ENCODE measurements at places on chromosomes 13 and 19.
A peak's percentile ranks its signal among the peaks of the same experiment; 100 is the strongest.

GRCh38 chr19:4010808-4011110 is 3.2 kb downstream of the PIAS4 start:
- DNase-seq: no peak

DNA sequence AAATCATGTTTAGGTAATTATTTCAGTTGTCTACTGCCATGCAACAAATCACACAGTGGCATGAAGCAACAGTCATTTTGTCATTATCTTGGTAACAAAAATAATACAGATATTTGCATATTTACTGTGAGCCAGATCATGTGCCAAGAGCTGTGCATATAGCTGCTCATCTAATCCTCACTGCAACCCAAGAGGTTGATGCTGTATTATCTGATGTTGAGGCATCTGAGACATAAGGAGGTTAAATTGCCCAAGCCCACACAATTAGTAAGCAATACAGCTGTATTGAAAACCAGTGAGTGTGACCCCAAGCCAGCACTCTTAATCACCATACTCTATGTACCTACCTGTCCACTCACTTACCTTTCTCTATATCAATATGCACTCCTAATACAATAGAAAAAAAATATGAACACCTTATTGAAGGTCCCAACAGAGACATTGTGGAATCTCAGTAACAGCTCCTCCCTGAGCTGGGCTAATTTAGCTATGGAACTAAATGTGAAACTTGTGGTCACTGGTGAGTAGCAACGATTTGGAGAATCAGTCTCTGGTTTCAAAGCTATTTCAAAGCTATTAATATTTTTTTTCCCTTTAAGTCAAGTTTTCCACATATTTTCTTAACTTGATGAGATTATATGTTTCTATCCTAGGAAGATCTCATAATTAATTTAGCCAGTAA is 185.2 kb downstream of the KLF12 start:
- no peak for DNase-seq

DNA sequence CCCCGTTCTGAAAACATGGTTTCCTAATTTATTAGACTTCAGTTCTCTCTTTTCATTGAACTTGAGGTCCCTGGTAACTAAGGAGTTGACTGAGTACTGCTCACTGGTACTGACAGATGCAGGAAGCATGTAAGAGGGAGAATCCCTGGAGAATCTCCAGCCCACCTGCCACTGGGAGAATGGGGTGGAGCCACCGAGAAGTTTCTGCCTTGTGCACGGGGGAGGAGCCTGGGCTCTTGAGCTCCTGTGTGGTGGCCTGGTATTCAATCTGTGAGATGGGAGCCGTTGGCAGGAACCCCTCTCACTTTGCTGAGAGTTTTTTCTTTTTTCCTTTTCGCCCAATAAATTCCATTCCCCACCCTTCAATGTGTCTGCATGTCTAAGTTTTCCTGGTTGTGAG is 13.2 kb upstream of the AKAP11 start:
- no peak for DNase-seq

DNA sequence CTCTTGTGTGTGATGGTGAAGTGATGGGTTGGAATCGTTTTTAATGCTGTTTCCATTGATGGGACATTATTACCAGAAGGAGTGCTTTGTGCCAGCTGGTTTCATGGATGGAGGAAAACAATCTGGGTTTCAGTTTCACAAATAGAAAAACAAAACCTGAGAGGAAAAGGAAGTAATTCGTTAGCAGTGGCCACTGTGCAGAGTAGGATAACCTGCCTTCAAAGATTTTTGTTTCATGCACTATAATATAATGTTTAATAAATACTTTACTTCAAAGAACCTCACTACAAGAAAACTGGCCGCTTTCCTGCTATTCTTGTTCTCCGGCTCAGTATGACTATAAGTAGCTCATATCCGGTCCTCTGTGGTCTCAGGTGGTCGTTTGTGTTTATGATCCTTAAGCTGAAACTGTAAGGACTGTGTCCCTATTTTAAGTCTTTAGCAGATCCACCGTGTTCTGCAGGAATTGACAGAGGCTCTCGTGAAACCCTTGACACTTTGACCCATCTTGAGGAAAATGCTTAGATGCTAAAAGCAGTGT is 104.7 kb downstream of the GGACT start:
- no peak for DNase-seq

GRCh38 chr13:20125129-20125782 is 35.6 kb downstream of the GJA3 start:
- no peak for DNase-seq

DNA sequence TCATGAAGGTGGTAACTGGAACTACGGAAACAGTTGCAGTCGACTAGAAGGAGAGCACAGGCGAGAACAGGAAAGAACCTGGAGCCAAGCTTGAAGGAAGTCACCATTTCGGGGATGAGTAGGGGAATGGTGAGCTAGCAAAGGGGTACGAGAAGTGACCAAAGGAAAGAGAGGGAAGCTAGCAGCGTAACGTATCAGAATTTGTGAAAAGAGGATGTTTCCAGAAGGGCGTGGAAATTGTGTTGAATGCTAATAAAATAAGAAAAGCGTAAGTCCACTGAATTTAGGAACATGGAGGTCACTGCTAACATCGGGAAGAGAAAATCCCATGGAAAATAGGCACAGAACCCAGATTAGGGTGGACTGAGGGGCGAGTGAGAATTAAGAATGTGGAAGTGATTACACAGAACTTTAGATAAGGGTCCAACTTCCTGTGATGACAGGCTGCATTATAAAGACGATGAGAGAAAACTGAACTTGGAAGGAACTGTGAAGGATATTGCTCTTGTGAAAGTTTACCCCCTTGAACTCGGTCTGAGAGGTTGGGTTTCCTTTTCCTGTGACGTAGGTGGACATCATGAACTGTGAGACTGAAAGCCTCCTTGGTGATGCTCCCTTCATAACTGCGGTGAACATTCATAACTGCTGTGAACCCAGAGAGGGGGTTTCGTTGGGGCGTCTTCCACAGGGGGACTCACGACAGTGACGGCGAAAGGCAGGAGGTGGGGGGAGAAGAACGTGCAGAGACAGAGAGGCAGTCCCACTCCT is 2.0 kb upstream of the FFAR2 start:
- DNase-seq: peak; percentile 78

GRCh38 chr19:57802269-57802668 is 12.4 kb downstream of the ZNF552 start:
- no peak for DNase-seq

DNA sequence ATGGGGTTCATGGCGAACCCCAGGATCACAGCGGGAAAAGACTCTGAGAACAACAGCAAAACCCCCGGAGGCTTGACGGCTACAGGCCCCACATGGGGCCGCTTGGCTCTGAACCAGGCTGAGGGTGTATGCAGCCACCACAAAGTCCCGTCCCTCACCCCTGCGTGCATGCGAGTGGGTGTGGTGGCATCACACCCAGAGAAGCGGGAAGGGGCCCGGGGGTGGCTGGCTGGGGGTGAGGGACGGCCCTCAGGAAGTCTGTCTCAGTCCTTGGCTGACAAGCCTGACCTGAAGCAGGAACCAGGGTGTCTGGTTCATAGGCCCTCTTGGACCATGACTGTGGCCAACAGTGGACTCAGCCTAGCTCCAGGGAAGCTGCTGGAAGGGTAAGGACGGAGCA is 34.2 kb downstream of the CEBPG start:
- DNase-seq: peak; percentile 33

DNA sequence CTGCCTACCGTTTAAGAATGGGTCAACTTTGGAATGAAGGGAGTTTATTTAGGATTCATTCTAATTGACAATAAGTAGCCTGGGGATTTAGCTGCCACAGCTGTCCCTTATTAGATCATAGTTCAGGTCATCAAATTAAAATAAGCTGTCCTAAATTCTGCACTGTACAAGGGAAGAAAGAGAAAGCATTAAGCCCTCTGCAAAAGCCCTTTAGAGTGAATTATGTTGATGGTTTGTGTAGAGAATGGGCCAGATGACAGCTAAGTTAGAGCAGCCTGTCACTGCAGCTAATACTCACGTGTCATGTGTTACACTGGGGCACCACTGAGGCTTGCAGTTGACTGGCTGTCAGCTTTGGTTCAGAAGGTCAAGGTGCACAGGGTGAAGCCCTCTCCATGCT is 737.1 kb upstream of the SLC10A2 start:
- no peak for DNase-seq

DNA sequence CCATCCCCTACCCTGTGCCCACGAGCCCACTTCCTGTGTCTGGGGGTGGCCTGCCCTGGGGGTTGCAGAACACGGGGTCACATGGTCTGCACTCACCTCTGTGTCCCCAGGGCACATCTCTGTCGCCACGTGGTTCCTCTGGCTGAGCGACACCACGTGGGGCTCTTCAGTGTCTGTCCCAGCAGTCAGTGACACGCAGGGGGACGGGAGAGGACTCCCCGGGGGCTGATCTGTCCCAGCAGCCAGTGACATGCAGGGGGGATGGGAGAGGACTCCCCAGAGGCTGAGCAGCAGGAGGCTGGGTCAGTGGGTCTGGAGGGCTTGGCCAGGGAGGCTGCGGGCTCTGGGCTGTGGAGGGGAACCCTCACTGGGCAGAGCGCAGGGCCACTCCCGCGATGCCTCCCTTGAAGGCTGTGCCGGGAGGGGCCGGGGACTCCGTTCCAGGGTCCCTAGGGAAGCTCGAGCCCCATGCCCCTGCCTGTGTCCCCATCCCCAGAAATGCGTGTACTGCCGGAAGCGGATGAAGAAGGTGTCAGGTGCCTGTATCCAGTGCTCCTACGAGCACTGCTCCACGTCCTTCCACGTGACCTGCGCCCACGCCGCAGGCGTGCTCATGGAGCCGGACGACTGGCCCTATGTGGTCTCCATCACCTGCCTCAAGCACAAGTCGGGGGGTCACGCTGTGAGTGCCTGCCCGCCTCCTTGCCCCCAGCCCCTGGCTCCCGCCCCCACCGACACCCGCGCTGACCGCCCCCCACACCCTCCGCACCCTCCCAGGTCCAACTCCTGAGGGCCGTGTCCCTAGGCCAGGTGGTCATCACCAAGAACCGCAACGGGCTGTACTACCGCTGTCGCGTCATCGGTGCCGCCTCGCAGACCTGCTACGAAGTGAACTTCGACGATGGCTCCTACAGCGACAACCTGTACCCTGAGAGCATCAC is 174.8 kb downstream of the KDM4B start:
- DNase-seq: no peak

DNA sequence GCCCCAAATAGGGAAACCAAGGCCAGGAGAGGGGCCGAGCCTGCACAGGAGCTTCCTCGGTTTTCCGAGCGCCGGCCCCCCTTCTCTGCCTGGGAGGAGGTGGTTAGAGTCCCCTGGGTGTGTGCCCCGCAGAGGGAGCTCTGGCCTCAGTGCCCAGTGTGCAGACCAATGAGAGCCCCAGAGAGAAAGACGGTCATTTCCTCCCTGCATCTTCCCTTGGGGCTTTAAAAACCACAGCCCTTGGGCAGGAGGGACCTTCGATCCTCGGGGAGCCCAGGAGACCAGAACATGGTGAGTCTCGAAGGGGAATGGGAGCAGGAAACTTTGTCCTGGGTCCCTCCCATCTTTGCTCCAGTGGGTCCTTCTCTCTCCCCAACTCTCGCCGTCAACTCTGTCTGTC is at the start of gene C5AR1:
Gene C5AR1, plus strand, starts transcription at position 254 of the 400 bp plus-strand sequence. Its CDS starts 35 bp downstream, at position 289.
- DNase-seq: peak; percentile 79

DNA sequence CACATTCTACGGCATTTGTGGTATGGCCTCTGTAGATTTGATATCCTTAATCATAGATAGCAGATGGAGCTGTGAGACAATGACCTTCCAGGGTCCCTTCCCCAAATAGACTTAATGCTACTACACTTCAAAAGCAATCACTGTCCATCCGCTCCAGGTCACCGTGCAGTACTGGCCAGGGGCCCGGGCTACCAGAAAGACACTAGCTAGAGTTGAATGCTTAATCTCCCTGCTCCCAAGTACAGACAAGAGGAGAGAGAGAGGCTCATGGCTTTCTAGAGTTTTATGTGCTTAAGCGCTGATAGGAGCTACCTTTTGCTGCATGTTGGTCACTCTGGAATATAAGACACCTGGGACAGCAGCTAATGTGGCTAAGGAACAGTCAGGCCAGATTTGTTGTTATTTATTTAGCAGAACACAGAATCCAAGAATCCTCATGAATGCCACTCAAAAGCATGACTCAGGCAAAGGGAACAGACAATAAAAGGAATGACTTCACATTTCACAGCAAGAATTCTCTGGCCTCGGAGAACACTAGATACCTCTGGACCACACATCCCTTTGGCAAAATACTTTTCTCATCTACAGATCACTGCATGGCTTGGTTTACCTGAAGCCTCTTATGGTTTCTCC is 165.0 kb downstream of the LACC1 start:
- DNase-seq: no peak

DNA sequence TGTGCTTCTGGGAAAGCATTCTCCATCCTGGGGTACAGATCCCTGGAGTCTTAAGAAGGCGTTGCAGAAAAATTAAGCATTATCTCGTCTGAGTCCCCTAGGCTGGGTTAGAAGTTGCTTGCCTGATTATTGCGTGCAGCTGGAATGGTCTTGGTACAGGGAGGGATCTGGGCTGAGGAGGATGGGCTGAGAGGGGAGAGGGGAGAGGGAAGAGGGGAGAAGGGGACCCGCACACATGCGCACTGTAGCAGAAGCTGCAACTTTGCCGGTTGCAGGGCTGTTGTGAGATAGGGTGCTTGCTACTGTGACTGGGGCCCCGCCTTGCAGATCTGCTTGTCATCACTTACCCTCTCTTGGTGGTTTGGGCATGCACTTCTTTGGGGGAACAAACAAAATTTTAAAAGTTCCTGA is 316.8 kb downstream of the DLEU7 start:
- no peak for DNase-seq

GRCh38 chr13:25190771-25191170 is 18.7 kb upstream of the AMER2 start:
- DNase-seq: no peak

DNA sequence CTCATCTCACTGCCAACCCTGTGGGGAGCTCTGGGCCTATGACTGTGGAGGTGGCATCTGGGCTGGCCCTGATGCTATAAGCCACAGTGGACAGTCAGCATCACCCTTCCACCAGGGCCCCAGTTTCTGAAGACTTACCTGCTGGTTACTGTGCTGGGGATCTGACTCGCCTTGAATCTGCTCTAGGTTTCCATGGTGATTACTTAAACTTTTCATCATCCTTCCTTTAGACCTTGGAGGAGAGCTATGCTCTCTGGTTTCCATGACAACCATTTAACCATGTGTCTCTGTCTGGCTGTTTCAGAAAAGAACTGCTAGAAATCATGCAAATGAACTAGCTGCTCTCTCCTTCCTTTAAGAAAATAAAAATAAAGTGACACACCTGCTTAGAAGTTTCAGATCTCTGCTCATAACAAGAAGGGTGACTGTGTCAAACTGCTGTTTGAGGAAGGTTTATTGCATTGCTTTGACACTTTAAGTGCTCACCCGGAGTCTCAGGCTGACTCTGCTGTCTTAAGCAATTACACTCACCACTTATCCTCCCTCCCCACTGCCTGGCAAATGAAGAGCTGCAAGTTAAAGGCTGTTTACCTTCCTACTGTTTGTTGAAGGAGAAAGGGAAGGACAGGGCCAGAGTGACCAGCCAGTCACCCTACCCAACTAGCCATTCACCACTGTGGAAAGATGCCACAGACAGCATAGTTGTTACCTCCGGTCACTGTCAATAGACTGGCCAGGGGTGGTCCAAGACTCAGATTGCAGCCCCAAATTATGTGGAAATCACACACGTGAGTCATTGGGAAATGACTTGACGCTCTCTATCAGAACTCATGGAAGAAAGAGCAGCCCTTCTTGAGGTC is 87.6 kb downstream of the HSPH1 start:
- DNase-seq: no peak

- peak; percentile 45 for DNase-seq
Measured at GRCh38 chr19:19490214-19490968, 25.0 kb downstream of the TSSK6 start.

Measured in inflammatory macrophage treated with lipopolysaccharide for 1 hour (primary cell).